ENCODE measurements at places on chromosomes 5 and 9.

DNA sequence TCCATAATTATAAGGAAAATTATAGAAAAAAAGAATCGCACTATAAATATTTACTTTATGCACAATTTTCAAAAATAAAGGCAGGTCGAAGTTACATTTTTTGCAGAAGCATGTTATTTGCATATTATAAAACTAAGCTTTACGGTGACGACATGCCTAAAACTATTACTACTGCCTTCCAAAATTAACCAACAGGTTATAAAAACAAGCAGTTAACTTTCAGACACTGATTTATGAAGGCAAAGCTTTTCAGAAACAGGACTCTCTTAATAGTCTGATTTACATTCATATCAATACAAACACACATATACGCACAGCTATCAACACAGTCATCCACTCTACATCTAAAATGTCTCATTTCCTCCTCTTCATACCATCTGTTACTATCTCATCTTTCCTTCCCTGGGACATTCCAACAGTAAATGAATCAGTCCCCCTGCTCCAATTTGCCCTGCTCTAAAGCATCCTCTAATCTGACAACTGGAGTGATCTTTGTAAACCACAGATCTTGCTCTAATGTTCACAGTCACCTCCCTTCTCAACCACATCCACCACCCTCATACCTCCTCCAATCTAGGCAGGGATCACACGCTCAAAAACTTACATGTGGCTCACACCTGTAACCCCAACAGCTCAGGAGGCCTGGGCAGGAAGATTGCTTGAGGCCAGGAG is 21.6 kb downstream of the FBXW11 start:
- peaks cover 16% of the 10 kb centered on the region for H3K4me1 ChIP-seq
- H3K36me3 ChIP-seq, result peaks cover 3% of the 10 kb centered on the region
- no peak overlapping the region for H3K27ac ChIP-seq
- H3K4me3 ChIP-seq, result no peak overlapping the region
- H3K27me3 ChIP-seq, result peaks cover 4% of the 10 kb centered on the region
- DNase-seq, result no peak

GRCh38 chr5:176545737-176546509 is 3.2 kb upstream of the CDHR2 start:
- no peak overlapping the region for H3K4me3 ChIP-seq
- H3K27ac ChIP-seq, result no peak overlapping the region
- DNase-seq, result no peak
- H3K36me3 ChIP-seq, result no peaks in the 10 kb centered on the region
- H3K4me1 ChIP-seq, result peaks cover 15% of the 10 kb centered on the region
- H3K27me3 ChIP-seq, result peaks cover 12% of the 10 kb centered on the region

DNA sequence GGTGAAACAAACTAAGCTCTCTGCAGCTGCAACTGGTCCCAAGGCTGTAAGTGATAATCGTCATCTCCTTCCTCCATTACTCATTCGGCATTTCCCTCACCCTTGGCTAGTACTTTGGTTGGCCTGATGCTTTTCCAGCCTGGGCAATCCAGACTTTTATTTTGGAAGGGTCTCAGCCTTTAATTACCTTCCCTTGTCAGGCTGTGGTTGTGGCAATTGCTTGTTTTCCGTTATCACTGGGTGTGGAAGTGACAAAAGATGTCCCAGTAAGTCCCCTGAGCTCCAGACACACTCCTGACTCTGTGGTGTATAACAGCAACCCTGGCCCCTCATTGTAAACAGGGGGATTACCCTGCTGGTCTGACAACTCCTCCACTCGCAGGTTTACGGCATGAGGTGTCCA is 6.3 kb upstream of the FAF2 start:
- H3K36me3 ChIP-seq, result no peaks in the 10 kb centered on the region
- H3K4me3 ChIP-seq, result peak overlapping the region; percentile 13
- H3K27ac ChIP-seq, result peak overlapping the region; percentile 36
- H3K4me1 ChIP-seq, result peaks cover 12% of the 10 kb centered on the region
- H3K27me3 ChIP-seq, result no peaks in the 10 kb centered on the region

DNA sequence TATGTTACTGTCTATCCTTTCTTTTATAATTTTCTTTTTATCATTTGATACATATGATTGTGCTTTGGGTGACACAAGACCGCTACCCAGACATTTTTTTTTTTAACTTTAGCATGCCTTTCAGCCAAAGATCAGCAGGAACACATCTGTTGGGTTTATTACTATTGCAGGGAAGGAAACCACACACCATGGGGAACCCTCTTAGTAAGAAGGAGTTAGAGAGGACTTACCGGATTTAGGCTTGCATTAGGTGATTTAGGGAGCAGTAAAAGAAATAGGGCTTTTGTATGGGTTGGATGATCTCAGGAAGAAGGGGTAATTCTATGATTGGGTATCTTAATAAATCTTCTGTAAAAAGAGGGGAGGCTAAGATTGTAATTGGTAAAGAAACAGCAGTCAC is 138.2 kb downstream of the SNX18 start:
- no peaks in the 10 kb centered on the region for H3K27me3 ChIP-seq
- no peak overlapping the region for H3K27ac ChIP-seq
- no peaks in the 10 kb centered on the region for H3K36me3 ChIP-seq
- H3K4me1 ChIP-seq, result peaks cover 6% of the 10 kb centered on the region
- no peak overlapping the region for H3K4me3 ChIP-seq

DNA sequence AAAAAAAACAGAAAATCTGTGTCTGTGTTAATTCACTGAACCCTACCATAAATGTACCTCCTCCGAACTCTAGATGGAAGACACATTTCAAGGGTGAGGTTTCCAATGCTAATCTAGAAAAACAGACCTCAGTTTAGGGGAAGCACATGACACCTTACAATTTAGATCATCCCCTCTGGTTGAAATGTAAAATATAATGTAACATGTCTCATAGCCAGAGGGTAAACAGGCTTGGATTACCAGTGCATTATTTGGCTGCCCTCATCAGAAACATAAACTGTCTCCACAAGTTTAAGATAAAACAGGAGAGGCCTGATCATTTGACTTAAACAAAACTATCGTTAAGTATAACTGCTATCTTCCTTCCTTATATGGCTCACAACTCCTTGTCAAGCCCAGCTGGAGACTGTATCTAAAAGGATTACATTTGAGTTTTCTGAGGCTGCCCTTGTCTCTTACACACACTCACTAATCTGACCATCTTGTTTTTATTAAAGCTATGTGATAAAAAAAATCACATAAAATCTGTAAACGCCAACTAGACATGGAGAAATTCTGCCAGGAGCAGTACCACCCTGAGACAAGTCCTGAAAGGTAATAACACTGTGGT is 105.7 kb downstream of the LURAP1L start:
- no peaks in the 10 kb centered on the region for H3K36me3 ChIP-seq
- no peak for DNase-seq
- no peaks in the 10 kb centered on the region for H3K27me3 ChIP-seq
- no peak overlapping the region for H3K4me3 ChIP-seq
- peaks cover 25% of the 10 kb centered on the region for H3K4me1 ChIP-seq
- H3K27ac ChIP-seq, result peak overlapping the region; percentile 66

DNA sequence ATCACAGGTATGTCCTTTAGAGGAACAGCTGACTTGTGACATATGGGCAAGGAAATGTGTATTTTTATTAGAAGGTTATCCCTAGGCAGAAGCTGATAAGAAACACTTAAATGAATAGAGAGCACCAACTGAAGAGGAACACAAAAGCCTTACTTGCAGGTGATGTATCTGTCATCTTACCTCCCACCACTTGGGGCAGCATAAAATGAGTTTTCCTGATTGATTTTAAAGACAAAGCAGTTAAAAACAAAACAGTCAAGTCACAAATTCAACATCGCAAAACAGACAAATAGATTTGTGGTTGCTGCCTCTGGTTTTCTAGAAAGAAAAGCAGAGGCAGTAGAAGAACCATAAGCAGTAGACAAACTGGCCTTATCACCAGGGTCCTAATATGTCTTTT is 302.4 kb upstream of the ZNF462 start:
- H3K36me3 ChIP-seq, result no peaks in the 10 kb centered on the region
- DNase-seq, result no peak
- no peaks in the 10 kb centered on the region for H3K4me1 ChIP-seq
- H3K27me3 ChIP-seq, result no peaks in the 10 kb centered on the region
- H3K4me3 ChIP-seq, result no peak overlapping the region

GRCh38 chr5:91123901-91124300 is 259.2 kb downstream of the ARRDC3 start:
- no peaks in the 10 kb centered on the region for H3K36me3 ChIP-seq
- no peak overlapping the region for H3K4me3 ChIP-seq
- H3K27ac ChIP-seq, result no peak overlapping the region
- DNase-seq, result no peak
- no peaks in the 10 kb centered on the region for H3K27me3 ChIP-seq

DNA sequence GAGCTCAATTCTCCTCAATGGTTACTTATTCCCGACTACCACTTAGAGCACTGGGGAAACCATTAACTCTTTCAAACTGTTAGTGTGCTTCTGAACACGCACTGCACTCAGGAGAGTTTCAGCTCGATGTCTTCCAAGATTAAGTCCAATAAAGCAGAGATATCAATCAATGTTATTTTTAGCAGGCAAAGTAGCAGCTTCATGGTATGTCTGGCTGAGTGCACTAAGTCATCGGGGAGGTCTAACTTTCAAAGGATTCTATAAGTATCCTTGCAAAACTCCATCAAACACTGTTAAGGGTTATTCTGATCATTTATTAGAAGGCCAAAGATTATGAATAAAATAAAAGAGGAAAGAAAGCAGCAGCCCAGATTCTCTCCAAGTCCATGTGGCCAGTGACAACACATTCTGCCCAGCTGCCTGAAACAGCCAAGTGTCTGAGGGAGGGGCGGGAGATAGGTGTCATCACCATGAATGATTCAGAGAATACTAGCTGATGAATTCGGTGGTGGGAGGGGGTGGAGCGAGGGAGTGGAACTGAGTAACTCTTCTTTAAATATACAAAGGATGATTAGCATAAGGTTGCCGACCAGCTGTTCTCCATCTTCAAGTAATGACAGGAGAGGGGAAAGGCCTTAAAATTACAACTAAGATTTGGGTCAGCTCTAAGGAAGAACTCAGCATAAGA is 21.3 kb downstream of the NREP start:
- DNase-seq, result peak; percentile 78
- no peaks in the 10 kb centered on the region for H3K36me3 ChIP-seq
- peak overlapping the region; percentile 68 for H3K4me3 ChIP-seq

GRCh38 chr5:173486355-173487225 is 129.9 kb downstream of the BOD1 start:
- no peaks in the 10 kb centered on the region for H3K4me1 ChIP-seq
- DNase-seq, result no peak
- no peak overlapping the region for H3K4me3 ChIP-seq
- no peak overlapping the region for H3K27ac ChIP-seq
